ENCODE measurements at places on chromosomes 1 and 21. TPM values are rescaled to one million over a fixed set of nuclear protein-coding genes. Genes with fewer than 3 reads are reported as not detected.

The RNU1-1 gene
- under 0.01 TPM for total RNA-seq

The PARK7 gene
- 107 TPM for total RNA-seq

The REN gene
- total RNA-seq: 0.25 TPM

The C2CD4D gene
- total RNA-seq: not detected

The ST6GALNAC5 gene
- not detected for total RNA-seq

The C1QA gene
- 73.0 TPM for total RNA-seq

The FLG2 gene
- not detected for total RNA-seq

The AQP10 gene
- total RNA-seq: not detected

The DPT gene
- 4.6 TPM for total RNA-seq

The PRAMEF5 gene
- not detected for total RNA-seq

The EVA1B gene
- total RNA-seq: 22.7 TPM

The SARS1 gene
- total RNA-seq: 57.5 TPM

The BNIPL gene
- total RNA-seq: 0.84 TPM

The SDC3 gene
- total RNA-seq: 14.0 TPM

Data from liver (tissue), 10 donors.